ENCODE measurements at places on chromosomes 2 and 18.

- H3K4me1 ChIP-seq: peaks cover 5% of the 10 kb centered on the region
- H3K27me3 ChIP-seq: peaks cover 2% of the 10 kb centered on the region
- no peak overlapping the region for H3K27ac ChIP-seq
- no peaks in the 10 kb centered on the region for H3K36me3 ChIP-seq
Observed at GRCh38 chr18:8980918-8981317, 121.6 kb upstream of the NDUFV2 start.

- H3K27me3 ChIP-seq: peaks cover 3% of the 10 kb centered on the region
- no peak for DNase-seq
- peak overlapping the region; percentile 0 for H3K27ac ChIP-seq
- H3K4me3 ChIP-seq: no peak overlapping the region
- H3K36me3 ChIP-seq: no peaks in the 10 kb centered on the region
- peaks cover 4% of the 10 kb centered on the region for H3K4me1 ChIP-seq
Observed at GRCh38 chr18:39846265-39846664, 2108.8 kb upstream of the PIK3C3 start.

DNA sequence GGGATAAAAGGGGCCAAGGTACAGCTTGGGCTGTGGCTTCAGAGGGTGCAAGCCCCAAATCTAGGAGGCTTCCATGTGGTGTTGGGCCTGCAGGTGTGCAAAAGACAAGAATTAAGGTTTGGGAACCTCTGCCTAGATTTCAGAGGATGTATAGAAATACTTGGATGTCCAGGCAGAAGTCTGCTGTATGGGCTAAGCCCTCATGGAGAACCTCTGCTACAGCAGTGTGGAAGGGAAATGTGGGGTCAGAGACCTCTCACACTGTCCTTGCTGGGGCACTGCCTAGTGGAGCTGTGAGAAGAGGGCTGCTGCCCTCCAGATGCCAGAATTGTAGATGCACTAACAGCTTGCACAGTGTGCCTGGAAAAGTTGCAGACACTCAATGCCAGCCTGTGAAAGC is 880.6 kb upstream of the ID2 start:
- H3K4me1 ChIP-seq: no peaks in the 10 kb centered on the region
- H3K4me3 ChIP-seq: no peak overlapping the region
- no peak overlapping the region for H3K27ac ChIP-seq
- H3K36me3 ChIP-seq: no peaks in the 10 kb centered on the region

DNA sequence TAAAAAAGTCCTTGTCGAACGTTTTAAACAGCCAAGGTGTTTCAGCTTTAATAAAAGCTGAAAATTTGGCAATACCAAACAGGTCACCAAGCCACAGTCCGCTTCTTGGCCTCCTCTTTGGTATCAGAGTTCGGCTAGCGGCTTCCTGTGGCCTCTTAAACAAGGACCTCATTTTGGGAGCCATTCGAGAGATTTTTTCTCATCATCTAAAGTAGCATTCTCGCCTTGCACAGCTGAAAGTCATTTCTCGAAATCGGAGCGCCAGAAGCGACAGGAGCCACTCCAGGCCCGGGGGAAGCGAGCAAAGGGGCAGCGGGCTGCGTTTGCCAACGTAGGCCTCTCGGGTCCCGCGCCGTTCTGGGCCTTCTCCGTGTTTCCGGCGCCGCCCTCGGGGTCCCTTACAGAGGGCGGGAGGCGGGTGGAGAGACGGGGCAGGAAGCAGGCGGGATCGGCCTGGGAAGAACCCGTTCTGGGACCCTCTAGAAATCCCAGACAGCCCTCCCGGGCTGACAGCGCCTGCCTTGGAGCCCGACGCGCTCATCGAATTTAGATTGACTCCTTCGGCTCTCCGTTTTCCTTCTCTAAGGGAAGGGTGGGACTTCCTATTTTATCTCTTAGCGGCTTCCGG is 522 bp upstream of the ZNF407 start:
- H3K27ac ChIP-seq: peak overlapping the region; percentile 96
- peaks cover 55% of the 10 kb centered on the region for H3K4me1 ChIP-seq
- peaks cover 28% of the 10 kb centered on the region for H3K36me3 ChIP-seq
- peak overlapping the region; percentile 96 for H3K4me3 ChIP-seq
- peak; percentile 95 for DNase-seq

- no peaks in the 10 kb centered on the region for H3K36me3 ChIP-seq
- no peak overlapping the region for H3K27ac ChIP-seq
- no peaks in the 10 kb centered on the region for H3K27me3 ChIP-seq
- H3K4me3 ChIP-seq: no peak overlapping the region
Observed at GRCh38 chr2:53463806-53464726, 303.5 kb upstream of the CHAC2 start.

DNA sequence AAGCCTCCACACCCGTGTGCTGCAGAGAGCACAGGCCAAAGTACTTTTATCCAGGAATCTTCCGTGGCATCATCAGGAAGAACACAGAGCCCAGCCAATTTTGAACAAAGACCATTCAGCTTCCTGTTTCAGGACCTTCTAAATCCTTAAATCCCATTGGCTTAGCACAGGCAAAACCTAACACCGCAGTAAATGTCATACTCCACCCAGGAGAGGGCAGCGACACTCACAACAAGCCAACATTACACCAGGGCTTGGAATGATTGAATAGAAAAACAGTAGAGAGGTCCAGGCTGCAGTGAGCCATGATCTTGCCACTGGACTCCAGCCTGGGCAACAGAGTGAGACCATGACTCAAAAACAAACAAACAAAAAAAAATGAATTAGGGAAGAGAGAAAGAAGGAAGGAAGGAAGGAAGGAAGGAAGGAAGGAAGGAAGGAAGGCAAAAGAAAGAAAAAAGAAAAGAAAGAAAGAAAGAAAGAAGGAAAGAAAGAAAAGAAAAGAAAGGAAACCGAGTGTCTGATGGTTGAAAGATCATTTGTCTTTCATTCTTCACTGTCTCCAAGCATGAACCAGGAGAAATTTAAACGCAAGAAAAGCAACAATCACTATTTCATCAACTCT is 144.6 kb upstream of the SATB2 start:
- no peak overlapping the region for H3K4me3 ChIP-seq
- H3K4me1 ChIP-seq: no peaks in the 10 kb centered on the region
- H3K27ac ChIP-seq: no peak overlapping the region
- H3K36me3 ChIP-seq: no peaks in the 10 kb centered on the region
- H3K27me3 ChIP-seq: peaks cover 15% of the 10 kb centered on the region
- DNase-seq: no peak

DNA sequence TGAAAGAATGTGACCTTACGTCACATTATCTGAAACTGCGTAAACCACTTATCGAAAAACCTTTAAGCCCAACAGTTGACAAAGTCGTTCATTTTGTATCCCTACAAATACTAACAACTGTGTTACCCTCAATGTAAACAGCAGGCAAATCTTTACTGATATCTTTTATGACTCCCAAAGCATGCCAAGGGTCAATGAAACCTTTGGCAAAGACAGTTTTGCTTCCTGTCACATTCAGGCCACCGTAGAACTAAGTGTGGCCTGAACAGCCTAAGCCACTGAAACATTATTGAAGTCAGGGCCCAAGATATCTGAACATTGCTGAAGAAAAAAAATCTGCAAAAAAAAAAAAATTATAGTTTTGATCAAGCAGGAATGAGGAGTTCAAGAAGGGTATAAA is 77.3 kb downstream of the FAM124B start:
- no peaks in the 10 kb centered on the region for H3K4me1 ChIP-seq
- no peak overlapping the region for H3K27ac ChIP-seq
- DNase-seq: no peak
- no peaks in the 10 kb centered on the region for H3K27me3 ChIP-seq

- no peak overlapping the region for H3K27ac ChIP-seq
- peaks cover 33% of the 10 kb centered on the region for H3K27me3 ChIP-seq
- no peak overlapping the region for H3K4me3 ChIP-seq
- no peak for DNase-seq
Observed at GRCh38 chr2:240449764-240450531, 14.5 kb downstream of the GPC1 start.

DNA sequence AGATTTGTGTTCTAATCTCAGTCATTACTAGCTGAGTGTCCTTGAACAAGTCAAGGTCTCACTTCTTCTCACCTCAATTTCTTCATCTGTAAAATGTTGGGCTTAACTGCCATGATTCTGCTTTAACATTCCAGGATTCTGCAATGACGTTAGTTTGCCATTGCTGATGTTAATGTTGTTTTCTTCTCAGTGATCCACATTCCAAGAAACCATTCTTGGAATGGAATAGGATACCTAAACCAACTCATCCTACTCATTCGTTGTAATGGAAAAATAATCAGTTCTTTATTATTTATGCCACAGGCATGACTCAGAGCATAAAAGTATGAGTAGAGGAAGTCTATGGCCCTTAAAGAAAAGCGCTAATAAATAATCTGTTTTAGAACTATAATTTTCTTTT is 140.2 kb upstream of the ETAA1 start:
- H3K4me3 ChIP-seq: no peak overlapping the region
- no peaks in the 10 kb centered on the region for H3K27me3 ChIP-seq
- no peaks in the 10 kb centered on the region for H3K36me3 ChIP-seq
- H3K4me1 ChIP-seq: no peaks in the 10 kb centered on the region
- H3K27ac ChIP-seq: no peak overlapping the region
- no peak for DNase-seq

- no peaks in the 10 kb centered on the region for H3K27me3 ChIP-seq
- DNase-seq: no peak
- H3K4me3 ChIP-seq: no peak overlapping the region
- H3K27ac ChIP-seq: no peak overlapping the region
Observed at GRCh38 chr18:8480506-8481328, 128.5 kb upstream of the RAB12 start.

DNA sequence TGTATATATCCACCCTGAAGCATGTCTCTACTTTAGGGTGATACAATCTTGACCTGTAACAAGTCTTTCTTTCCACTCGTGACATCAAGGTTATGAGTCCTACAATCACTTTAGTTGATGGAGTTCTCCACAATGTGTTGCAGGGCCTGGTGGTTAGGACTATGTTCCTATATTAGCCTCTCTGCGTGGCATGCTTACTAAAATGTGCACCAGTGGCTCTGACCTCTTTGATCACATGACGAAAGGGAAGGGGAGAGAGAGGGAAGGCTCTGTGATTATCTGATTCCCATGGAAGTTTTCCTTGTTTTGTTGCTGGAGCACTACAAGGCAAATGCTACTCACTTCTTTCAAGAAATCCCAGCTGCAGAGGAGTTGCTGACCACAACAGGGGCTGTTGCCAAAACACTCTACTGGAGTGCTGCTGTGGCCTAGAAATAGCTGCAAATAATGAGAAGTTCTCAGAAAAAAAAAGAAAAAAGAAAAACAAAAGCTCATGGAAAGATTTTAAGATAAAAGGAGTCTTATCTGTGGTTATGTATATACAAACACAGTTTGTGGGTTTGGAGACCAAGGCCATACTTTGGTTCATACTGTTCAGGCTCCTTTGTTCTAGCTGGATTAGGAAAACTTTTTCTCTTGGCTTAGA is 272.8 kb upstream of the MMADHC start:
- no peak for DNase-seq
- no peaks in the 10 kb centered on the region for H3K4me1 ChIP-seq
- H3K36me3 ChIP-seq: no peaks in the 10 kb centered on the region
- no peak overlapping the region for H3K27ac ChIP-seq
- H3K27me3 ChIP-seq: no peaks in the 10 kb centered on the region
- no peak overlapping the region for H3K4me3 ChIP-seq
